Activated CD4-positive, CD25-positive, alpha-beta regulatory T cell treated with anti-CD3 and anti-CD28 coated beads, Interleukin-2, amount 50 U/mL, for 72 hours (primary cell): ENCODE measurements at places on chromosomes 3 and 15.

DNA sequence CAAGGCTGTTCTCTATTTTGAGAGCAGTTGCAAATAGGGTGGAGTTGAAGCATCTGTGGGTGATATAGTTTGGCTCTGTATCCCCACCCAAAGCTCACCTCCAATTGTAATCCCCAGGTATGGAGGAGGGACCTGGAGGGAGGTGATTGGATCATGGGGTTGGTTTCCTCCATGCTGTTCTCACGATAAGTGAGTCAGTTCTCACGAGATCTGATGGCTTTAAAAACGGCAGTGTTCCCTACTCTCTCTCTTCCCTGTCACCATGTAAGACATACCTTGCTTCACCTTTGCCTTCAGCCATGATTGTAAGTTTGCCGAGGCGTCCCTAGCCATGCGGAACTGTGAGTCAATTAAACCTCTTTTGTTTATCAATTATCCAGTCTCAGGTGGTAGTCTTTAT lies 21.0 kb downstream of the CHST2 start:
- no peak for DNase-seq

- DNase-seq, result no peak
Measured at GRCh38 chr15:100279849-100280248, 61.9 kb downstream of the ADAMTS17 start.

DNA sequence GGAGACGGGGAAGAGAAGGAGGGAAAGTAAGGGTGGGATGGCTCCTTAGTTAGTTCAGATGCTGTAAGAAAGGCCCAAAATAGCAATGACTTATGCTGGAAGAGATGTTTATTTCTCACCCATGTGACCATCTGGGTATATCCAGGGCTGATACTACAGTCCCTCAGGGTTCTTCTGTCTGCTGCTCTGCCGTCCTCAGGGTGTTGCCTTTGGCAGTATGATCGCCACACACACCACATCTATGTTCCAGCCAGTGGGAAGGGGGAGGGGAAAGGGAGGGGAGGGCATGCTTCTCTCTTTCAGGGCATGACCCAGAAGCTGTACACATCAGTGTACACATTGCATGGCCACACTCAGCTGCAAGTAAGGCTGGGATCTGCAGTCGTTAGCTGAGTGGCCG lies 10.2 kb downstream of the CD276 start:
- no peak for DNase-seq

GRCh38 chr3:82474711-82475110 lies 713.3 kb upstream of the GBE1 start:
- DNase-seq, result no peak

GRCh38 chr3:14640157-14640562 lies 11.4 kb upstream of the CCDC174 start:
- DNase-seq, result no peak

DNA sequence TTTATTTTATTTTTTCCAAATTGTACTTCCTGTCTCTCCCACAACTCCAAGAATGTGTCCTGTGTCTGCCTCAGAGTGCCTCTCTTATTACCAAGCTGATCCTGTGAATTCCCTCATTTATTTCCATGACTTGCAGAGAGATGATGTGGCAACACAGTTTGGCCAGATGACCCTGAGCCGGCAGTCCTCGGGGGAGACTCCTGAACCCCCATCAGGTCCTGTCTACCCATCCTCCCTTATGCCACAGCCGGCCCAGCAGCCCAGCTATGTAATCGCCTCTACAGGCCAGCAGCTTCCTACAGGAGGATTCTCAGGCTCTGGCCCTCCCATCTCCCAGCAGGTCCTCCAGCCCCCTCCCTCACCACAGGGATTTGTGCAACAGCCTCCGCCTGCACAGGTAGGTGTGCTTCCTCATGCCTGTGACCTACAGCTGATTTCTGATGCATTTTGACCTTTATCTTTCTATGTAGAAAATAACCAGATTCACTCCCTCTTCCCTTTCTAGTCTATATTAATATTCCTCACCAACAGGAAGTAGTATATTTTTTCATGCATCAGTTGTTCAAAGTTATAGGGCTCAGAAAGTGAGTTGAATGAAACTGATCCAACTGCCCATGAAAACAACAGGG lies 100.0 kb downstream of the ARPP21 start:
- no peak for DNase-seq

DNA sequence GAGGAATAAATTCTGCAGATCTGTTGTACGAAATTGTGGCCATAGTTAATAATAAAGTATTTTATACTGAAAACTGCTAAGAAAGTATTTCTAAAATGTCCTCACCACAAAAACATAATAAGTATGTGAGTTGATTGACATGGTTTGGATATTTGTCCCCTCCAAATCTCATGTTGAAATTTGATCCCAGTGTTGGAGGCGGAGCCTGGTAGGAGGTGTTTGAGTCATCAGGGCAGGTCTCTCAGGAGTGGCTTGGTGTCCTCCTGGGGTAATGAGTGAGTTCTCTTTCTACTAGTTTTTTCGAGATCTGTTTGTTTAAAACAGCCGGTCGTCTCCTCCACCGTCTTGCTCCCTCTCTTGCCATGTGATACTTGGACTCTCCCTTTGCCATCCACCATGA lies 424.1 kb upstream of the KCNMB2 start:
- no peak for DNase-seq

DNA sequence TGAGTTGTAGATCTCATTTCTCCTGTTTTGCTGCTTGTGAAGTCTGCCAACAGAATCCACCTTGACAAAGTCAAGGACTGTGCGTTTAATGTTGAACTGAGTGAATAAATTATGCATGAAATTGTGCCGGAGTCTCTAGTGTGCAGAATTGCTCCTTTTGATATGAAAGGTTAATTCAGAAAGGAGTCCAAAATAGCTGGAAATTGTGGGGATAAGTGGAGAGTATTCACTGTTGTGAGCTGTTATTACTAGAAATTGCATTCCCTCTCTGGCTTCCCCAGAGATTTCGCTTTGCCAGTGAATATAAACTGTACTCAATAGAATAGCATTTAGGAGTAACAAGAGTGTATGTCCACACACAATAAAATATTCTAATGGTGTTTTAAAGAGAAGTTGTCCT lies 43.1 kb downstream of the SAMMSON start:
- no peak for DNase-seq

GRCh38 chr15:39885099-39885777 lies 34.8 kb downstream of the GPR176 start:
- no peak for DNase-seq

DNA sequence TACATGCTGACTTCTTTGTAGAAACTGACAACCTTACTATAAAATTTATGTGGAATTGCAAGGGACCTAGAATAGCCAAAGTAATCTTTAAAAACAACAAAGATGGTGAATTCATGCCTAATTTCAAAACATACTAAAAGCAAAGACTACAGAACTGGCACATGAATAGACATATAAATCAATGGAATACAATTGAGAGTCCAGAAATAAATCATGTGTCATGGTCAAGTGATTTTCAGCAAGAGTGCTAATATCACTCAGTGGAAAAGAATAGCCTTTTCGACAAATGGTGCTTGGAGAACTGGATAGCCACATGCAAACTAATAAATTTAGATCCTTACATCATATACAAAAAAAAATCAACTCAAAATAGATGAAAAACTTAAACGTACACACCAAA lies 8.7 kb downstream of the IMPG2 start:
- DNase-seq, result no peak

DNA sequence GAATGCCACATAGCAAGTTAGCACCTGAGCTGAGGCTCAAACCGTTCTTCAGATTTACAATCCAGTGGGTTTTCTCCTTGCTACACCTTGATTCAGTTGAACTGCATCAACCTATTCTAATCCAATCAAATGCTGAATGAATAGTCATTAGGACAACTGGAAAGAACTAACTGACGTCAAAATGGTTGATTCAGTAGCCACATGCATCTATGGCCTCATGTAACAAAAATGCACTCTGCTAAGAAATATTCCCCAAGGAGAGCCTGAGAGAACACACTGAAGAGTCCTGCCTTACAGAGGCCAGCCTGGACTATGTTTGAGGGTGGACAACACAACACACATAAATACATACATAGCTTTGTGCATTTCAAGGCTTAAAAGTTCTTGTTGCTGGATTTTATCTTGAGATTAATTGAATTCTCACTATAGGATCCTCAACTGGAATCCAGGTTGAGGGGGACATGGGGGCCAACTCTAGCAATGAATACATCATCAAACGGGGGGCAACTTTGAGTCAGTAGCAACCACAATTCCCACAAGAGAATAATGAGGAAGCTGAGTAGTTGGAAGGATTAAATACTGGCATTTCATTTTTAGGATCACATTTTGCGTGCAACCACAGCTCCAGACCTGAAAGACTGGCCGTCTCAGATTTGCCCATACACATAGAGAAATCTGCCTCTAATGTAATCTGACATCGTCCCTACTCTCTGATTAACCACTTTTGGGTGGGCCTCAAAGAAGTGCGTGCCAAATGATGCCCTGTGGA lies 280.2 kb upstream of the ICE2 start:
- no peak for DNase-seq

GRCh38 chr15:51992953-51993352 lies 21.4 kb upstream of the LEO1 start:
- DNase-seq, result no peak

DNA sequence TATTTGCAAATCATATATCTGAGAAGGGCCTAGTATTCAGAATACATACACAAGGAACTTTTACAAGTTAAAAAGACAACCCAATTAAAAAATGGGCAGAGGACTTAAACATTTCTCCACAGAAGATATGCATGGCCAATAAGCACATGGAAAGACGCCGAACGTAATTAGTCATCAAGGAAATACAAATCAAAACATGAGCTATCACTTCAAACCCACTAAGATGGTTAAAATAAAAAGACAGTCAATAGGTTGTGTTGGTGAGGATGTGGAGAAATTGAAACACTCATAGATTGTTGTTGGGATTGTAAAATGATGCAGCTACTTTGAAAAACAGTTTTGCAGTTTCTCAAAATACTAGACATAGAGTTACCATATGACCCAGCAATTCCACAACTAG lies 61.2 kb upstream of the NEO1 start:
- DNase-seq, result no peak

- no peak for DNase-seq
Measured at GRCh38 chr3:49124991-49125670, 4.5 kb upstream of the USP19 start.

DNA sequence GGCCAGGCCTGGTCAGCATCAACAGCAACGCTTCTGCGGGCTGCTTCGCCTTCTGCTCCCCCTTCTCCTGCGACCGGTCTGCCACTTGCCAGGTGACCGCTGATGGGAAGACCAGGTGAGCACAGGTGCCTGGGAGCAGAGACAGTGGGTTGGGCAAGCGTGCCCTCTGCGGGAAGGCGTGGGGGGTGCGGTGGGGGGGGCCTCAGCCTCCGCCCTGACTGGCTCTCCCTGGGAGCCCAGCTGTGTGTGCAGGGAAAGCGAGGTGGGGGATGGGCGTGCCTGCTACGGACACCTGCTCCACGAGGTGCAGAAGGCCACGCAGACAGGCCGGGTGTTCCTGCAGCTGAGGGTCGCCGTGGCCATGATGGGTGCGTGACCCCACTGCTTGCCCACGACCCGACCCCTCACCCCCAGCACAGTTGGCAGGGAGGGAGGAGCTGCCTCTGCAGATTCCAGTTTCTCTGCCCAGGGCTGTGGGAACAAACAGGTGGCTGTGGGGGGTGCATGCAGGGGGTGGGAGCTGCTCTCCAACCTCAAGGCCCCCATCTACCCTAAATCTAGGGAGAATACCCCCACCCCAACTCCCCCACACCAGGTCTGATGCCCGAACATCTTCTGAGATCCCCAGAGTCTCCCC lies 8.8 kb downstream of the STAB1 start:
- no peak for DNase-seq

- DNase-seq, result no peak
Measured at GRCh38 chr3:171268677-171269076, 191.5 kb downstream of the TNIK start.

DNA sequence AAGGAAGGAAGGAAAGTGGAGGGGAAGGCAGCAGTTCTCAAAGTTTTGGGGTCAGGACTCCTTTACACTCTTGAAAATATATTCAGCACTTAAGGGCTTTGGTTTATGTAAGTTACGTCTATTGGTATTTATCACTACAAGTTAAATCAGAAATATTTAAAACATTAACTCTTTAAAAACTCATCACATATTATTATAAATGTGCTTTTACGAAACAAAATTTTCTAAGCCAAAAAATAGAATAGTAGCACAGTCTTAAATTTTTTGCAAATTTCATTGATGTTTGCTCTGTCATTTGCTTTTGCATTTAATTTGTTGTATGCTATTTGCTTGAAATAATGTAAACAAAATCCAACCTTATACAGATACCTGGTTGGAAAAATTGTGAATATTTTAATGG lies 7.5 kb downstream of the UBE2Q2 start:
- DNase-seq, result no peak

- no peak for DNase-seq
Measured at GRCh38 chr3:117990627-117991026, 1044.0 kb downstream of the IGSF11 start.

DNA sequence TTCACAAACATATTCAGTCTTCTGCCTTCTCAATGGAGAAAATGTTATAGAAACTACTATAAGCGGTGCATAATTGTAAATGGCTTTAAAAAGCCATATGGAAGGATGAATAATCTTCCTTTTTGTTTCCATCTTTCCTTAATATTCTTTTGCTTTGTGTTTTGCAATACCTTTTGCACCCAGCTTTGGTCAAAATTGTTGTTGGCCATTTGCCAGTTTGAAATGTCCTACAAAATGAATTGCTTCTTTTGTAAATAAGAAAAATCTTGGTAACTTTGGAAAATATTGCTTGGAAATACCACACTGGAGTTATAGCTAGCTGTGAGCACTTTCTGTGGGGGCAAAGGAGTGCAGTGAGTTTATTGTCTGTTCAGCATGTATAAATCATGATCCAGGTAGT lies 93.5 kb upstream of the NR2F2 start:
- no peak for DNase-seq

DNA sequence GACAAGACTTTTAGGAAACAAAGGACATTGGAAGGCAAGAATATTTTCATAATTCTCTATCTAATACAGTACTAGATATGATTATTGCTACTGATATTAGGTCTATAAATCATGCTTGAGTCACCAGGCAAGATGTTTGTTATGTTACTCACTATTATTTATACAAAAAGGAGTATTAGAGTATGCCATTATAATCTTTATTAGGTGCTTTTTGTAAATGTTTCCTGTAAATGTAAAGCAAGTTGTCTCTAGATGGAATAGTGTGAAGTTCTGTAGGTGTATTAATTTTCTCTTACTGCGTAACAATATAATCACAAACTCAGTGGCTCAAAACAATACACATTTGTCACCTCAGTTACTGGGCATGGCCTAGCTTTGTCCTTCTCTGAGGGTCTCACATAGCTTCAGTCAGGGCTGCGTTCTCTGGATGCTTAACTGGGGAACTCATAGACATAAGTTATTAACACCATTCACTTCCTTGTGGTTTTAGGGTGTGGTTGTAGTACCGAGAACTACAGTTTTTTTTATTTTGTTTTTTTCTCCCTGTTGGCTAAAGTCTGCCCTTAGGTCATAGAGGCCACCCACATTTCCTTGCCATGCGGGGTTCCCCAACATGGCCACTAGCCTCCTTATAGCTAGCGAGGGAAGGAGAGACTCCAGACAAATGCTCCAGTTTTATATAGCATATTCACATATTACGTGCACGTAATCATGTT lies 20.3 kb upstream of the MAP3K13 start:
- no peak for DNase-seq

GRCh38 chr3:146914409-146914808 lies 309.3 kb upstream of the PLSCR5 start:
- no peak for DNase-seq
